LoVo (cell line): ENCODE measurements at places on chromosomes 5 and 9.
A peak's percentile ranks its signal among the peaks of the same experiment; 100 is the strongest.

DNA sequence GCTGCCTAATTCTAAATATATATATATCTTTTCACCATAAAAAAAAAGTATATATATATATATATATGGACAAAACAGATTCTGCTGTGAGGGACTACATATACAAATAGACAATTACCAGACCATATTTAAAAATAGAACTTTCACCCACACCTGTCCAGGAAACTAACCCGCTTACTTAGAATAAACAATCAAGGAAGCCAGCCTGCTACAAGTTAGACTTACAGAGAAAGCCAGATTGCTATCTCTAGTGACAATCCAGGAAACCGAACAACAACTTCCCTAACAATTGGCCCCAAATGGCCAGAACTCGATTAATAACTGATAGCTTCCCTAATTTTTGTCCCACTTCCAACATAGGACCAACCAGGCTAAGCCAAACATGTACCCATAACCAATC is 5.9 kb downstream of the GLDC start:
- no peak for DNase-seq

DNA sequence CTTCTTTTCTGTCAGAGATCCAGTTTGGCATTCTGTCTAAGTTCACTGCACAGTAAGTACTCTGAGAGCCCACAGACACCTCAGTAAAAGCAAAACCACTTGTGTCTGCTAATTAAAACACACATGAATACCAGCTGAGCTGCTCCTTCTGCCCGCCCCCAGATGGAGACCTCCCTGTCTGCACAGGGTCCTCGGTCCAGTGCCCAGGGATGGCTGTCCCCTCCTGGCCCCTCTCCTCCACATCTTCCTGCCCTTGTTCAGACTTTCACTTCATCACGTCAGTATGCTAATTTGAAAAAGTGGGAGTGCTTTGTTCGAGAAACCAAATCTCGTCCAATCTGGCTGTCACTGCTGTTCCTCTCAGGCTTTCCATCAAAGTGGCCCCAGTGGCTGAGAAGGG is 43.5 kb downstream of the LIX1 start:
- no peak for DNase-seq

DNA sequence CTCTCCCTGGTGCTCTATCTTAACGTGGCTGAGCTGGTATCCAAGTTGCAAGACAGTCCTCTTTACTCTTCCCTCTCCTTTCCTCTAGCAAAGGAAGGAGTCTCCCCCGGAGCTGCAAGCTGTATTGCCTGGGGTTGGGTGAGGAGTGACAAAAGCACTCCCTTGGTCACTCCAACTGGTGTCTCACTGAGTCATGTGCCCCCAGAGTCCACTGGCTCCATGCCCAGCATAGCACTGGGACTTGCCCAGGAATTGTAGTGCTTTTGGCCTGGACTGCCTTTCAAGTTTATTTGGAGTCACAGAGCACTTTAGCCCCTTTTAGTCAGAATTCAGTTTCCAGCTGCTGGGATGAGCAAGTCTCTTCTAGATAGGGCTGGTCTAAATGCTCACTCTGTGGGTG is 82.6 kb upstream of the FST start:
- DNase-seq: peak; percentile 49

GRCh38 chr5:125708583-125708982 is 714.6 kb upstream of the GRAMD2B start:
- DNase-seq: no peak

- DNase-seq: no peak
Observed at GRCh38 chr5:90477073-90477472, 2.4 kb downstream of the POLR3G start.
